ENCODE measurements at places on chromosomes 12 and 14.

DNA sequence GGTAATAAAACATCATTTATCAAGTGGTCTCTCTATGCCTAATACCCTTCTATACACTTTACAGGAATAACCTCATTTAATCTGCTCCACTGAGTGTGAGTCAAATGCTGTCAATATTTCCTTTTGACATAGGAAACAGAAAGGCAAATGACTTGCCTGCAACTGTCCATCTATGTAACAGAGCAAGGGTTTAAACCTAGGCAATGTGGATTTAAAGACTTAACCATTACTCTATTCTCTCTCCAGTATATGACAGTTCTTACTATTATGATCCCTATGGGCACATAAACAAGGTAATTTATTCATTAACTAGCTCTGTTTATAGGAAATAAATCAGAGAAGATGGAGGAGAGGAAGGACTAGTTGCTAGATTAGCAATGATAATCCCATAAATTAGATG is 70.6 kb downstream of the FSCB start:
- no peak for DNase-seq

GRCh38 chr14:23561873-23562821 is 5.4 kb downstream of the AP1G2 start:
- no peak for DNase-seq

- no peak for DNase-seq
These were observed 193.9 kb downstream of the EMP1 start for GRCh38 chr12:13390381-13390861.

- DNase-seq: no peak
These were observed 151.6 kb upstream of the PLEKHG7 start for GRCh38 chr12:92551210-92551609.

DNA sequence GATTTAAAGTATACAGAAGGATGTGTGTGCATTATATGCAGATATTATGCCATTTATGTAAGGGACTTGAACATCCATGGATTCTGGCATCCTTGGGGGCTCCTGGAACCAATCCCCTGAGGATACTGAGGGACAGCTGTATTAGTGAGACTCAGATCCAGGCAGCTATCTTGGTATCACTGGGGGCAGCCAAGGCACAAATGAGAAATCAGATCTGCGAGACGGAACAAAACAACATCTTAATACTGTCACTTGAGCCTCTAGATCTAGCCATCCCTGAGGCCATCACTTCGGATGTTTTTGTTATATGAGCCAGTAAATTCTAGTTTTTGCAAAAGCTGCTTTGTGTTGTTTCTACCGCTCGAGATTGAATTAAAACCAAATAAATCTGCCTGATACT is 175.1 kb upstream of the SFSWAP start:
- DNase-seq: no peak

- no peak for DNase-seq
These were observed 13.5 kb downstream of the SCNN1A start for GRCh38 chr12:6361834-6362233.

DNA sequence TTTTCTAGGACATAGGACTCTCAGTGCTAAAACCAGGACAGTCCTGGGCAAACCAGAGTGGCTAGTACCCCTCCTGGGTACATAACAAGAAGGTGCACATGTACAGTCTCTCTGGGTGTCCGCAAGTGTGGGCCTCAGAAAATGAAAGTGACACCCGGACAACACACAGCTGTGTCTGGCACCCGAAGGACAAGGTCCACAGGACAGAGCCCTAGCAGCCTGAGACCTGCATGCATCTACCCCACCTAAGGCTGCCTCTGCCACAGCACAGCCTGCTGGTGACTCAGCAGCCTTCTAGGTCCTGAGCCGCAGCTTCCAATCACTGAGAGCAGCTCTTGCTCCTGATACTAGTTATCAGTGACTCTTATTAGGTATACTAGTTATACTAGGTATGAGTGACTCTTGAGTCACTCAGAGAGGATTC is 784.1 kb upstream of the TBX3 start:
- no peak for DNase-seq

All from stimulated activated naive CD8-positive, alpha-beta T cell treated with anti-CD3 and anti-CD28 coated beads, Interleukin-15, Interleukin-2, amounts not matched to agents 100 U/mL and 50 U/mL, for 24 hours (primary cell).